Urothelium cell line (cell line): ENCODE measurements at places on chromosomes 16 and 17.

DNA sequence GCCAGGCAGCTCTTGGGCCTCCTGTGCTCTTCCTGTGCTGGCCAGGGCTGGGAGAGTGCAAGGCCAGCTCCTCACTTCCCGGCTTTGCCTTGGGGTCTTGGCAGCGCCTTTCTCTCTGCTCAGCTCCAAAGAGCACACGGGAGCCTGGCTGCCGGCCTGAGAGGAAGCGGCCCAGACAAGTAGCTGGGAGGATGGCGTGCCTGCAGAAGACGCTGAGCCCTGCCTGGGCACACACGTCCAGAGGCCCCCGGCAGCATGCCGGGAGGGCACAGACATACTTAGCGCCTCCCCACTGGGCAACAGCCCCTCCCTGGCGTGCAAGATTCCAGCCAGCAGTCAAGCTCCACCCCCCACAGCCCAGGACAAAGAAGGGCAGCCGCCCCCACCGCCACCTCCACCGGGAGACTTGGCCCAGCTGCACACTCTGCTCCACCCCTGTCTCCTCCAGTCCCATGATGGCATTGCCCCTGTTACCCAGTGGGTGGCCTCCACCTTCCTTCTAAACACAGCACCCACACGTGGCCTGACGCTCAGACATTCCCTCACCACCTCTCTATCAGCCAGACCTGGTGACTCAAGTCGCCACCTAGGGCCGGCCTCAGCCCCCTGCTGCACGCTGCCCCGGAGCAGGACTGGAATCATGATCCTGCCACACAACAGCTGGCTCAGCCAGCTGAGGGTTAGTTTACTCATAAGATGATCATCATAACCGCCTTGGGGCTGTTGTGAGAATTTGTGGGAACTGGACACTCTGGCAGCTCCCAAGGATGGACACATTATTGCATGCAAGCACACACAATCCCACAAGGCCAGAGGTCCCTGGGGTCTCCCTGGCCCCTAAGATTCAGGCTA lies 12.4 kb downstream of the SGCA start:
- peak; percentile 95 for DNase-seq

DNA sequence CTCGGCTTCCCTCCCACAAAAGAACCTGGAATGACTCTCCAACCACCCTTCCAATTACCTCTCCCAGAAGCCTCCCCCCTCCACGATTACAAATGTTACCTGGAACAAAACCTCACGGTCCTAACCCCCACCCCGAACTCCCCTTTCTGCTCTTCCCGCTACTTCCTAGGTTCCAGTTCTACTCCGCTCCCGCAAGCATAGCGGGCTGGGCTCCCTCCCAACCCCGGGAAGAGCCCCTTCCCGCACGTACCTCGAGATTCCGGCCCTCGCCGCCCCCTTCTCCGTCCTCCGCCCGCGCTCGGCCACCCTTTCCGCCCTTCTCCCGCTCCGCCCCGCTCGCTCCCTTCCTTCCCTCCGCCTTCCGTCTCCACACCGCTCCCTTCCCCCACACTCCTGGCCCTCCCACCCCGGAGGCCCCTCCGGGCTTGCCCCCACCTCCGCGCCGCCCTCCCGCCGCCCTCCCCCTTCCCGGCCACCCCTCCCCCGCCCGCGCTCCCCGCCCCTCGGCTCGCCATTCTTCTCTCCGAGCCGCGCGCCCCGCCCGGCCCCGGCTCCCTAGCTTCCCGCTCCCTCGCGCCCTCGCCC lies 457 bp downstream of the CHTF8 start:
- peak; percentile 95 for DNase-seq

DNA sequence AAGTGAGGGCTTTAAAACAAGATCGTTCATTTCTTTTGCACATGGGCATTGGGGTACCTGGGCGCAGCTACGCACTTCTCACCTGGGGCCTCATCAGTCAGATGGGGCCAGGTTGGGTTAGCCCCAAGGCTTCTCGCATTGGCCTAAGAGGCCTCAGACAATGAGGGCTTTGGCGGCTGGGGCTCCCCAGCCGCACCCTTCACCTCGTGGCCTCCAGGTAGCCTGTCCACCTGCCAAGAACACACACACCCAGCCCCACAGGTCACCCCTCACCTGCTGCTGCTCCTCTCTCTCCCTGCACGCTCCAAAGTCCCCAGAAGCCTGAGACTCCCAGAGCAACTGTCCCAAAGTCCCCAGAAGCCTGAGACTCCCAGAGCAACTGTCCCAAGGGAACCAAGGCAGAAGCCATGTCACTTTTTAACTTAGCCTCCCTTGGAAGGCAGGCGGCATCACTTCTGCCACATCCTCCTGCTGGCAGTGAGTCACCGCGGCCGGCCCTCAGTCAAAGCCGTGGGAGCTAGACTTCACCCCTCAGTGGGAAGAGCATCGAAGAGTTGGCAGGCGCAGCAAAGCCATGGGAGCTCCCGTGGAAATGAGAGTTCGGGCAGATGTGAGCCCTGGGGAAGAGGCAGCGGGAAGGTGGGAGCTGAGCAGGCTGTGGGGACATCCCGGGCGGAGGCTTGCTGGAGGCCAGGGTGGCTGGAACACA lies 78.9 kb upstream of the PLCG2 start:
- DNase-seq: no peak

- no peak for DNase-seq
These were observed 39.3 kb downstream of the CBFB start for GRCh38 chr16:67068212-67068753.

GRCh38 chr16:2328428-2328827 lies 12.1 kb downstream of the ABCA3 start:
- DNase-seq: no peak

GRCh38 chr17:42200706-42201457 lies 6.6 kb upstream of the GHDC start:
- DNase-seq: no peak

DNA sequence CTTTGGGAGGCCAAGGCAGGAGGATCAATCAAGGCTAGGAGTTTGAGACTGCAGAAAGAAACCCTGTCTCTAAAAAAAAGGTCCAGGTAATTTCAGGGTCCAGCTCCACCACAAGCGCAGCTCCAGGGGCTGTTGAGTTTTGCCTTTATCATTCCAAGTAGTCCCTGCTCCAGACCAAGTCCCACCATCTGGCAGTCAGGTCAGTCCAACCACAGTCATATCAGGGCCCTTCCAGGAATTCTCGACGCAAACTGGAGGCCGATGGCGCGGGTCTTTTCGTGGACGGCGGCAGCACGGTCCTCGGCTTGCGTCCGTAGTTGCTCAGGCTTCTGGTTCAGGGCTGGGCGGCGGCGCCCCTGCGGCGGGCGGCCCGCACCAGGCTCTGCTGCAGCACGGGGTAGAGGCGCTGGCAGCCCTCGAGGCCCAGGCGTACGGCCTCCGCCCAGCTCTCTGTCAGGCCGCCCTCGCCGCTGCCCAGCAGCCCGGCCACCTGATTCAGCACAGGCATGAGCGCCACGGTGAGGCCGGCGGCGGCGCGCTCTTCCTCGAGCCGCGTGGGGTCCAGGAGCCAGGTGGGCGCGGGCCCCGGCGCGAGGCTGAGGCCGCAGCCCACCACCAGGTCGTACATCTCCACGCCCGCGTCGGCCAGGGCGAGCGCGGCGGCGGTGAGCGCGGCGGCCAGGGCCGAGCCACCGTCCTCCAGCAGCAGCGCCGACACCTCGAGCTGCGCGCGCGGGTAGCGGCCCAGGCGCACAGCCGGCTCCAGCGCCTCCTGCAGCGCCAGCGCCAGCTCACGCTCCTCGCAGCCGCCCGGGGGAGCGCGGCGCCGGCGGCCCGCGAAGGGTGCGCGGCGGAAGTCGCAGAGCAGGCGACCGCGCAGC lies 752 bp downstream of the EXOSC6 start:
- DNase-seq: peak; percentile 41

GRCh38 chr16:65500007-65500406 lies 378.1 kb upstream of the CDH11 start:
- no peak for DNase-seq

DNA sequence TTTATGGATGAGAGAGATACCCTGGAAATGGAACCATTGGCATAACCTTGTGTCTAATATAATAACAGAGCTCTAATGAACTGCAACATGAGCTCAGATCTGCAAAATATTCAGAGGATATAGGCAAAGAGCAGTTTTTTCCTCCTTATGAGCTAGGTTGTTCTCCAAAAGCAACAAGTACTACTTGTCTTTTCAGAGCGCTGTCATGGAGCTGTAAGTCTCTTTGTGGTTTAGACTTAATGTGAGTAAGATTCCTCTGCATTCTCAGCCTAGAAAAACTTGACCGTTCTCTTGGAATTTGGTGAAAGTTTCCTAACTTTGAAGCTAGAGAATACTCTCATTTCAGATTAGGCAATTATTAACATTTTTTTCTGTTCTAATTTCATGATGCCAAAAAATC lies 85.2 kb downstream of the FTO start:
- DNase-seq: no peak

GRCh38 chr17:62867303-62867702 lies 59.2 kb upstream of the MARCHF10 start:
- DNase-seq: no peak

GRCh38 chr16:65095906-65096305 lies 26.0 kb downstream of the CDH11 start:
- DNase-seq: no peak

DNA sequence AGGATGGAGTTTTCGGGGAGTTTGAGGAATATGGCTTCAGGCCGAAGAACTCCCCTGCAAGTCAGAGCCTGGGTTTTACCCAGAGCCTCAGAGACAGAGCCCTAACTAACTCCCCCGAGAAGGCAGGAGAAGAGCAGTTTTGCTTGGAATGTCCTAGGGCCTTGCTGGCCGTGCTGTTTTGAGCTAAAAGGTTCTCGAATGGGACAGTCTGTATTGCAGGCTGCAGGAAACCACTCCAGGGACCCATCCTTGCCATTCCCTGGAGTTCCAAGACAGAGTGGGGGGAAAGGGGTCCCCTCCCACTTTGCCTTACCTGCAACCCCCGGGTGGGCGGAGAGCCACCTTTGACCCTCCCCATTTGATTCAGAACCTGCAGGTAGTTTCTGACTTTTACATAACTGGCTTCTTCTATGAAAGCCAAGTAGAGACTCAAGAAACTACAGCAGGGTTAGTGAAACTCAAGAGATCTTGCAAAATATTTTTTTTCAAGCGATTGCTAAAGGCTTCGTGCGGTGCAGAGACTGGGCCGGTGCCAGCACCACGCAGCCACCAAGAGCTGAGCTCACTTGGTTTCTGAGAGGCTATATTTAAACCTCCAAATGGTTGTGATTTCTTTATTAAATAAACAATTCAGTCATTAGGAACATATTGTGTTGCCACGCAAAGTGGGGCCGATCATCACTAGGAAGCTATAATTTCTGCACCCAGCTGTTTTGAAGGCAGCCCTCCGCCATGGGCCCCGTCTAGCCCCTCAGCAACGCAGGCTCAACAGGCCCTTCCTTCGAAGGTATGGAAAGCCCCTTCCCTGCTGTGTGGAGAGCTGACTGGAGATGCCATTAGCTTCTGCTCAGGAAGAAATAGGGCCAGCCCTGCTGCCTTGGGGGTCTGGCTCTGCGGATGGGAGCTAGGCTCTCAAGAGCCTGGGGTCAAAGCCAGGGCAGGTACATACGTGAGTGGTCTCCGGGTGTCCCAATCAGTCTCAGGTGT lies 223.0 kb downstream of the NTN1 start:
- no peak for DNase-seq

- DNase-seq: no peak
These were observed 41.4 kb downstream of the VPS53 start for GRCh38 chr17:673200-673681.

- DNase-seq: no peak
These were observed 89.4 kb downstream of the CHD9NB start for GRCh38 chr16:52963212-52963854.

- no peak for DNase-seq
These were observed 1200.0 kb downstream of the CDH11 start for GRCh38 chr16:63921737-63922295.

- DNase-seq: no peak
These were observed 56.7 kb downstream of the METRNL start for GRCh38 chr17:83136156-83136555.
